ENCODE measurements at places on chromosomes 12 and 14.
A peak's percentile ranks its signal among the peaks of the same experiment; 100 is the strongest.

DNA sequence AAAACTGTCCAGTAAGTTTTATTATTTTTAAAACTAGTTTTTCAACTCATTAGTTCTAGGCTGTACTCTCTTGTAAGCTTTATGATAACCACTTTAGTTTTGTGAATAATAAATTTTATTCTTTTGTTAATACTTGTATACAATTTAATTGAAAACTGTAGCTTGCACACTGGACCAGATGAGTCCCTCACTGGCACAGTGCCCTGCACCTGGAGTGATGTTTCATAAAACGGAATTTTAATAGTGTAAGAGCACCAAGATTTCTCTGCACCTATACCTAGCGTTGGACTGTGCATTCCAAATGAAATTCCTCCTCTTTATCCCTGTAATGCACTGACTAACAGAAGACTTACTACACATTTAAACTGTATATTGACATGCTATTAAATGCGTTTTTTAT, 80.8 kb downstream of the PRIMA1 start:
- DNase-seq = no peak

DNA sequence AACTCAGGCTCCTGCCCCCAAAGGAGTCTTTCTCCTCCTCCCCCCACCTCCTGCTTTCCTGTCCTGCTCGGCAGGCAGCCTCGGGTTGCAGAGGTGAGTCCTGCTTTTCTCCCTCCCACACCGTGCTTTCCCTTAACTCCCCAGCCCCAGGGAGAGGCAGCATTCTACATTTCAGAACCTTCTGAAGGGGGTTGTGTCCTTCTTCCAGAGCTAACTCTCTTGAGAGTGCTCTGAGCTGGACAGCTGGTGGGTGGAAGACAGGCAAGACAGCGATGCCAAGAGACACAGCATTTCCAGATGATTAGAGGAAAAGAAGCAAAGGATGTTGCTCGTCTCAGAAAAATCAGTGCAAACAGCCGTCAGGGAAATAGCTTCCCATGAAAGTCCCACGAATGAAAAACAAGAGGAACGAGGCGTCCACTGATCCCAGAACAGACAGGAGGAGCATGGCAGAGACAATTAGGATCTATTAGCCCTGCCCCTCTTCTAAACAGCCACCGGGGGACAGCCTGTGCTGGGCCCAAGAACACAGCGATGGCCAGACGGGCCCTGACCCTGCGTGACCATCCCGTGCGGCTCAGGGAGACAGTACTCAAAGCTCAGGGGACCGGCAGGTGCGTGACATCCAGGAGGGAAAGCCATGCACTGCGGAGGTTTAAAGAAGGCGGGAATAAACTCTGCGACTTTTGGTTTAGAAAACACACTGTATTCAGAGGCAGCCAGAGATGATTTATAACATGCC, 216.5 kb upstream of the RTL1 start:
- DNase-seq = peak; percentile 50

GRCh38 chr12:53073881-53074280, 5.3 kb downstream of the SPRYD3 start:
- DNase-seq = peak; percentile 62

DNA sequence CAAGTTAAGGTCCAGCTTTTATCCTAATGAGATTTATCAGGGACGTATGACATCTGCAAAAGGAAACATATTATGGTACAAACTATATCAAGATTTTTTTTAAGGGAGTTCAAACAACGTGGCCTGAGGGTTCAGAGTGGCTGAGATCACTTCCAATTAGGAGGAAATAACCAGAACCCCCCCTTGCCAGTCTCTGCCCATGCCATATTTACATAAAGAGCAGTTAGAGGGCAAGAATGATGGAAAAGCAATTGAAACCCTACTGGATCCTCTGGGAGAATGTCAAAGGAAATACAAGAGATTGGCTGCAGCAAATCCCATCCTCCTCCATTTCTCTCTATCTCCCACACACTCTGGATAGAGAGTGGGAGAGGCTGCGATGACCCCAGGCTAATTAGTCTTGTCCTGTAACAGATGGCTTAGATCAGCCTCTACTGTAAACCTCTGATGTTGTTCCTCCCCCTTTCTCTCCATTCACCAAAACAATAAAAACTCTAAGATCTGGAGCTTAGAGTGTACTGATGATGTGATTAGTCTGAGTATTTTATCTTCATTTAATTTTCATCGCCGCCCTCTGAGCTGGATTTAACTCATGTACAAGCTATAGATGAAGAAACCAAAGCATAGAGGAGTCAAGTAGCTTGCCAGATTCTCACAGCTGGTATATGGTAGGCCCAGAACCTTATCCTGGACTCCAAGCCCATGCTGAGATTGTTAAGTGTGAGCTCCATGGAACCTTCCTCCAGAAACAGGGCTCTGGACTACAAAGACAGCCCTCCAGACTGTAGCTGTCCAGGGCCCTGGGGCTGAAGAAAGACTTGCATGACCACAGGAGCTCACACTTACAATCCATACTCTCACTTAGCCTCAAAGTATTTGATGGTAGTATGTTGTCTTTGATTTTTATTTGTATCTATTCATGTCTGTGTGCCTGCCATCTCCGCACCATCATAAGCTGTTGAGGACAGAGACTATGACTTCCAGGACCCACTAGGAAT, 54.1 kb upstream of the GNG2 start:
- DNase-seq = no peak

DNA sequence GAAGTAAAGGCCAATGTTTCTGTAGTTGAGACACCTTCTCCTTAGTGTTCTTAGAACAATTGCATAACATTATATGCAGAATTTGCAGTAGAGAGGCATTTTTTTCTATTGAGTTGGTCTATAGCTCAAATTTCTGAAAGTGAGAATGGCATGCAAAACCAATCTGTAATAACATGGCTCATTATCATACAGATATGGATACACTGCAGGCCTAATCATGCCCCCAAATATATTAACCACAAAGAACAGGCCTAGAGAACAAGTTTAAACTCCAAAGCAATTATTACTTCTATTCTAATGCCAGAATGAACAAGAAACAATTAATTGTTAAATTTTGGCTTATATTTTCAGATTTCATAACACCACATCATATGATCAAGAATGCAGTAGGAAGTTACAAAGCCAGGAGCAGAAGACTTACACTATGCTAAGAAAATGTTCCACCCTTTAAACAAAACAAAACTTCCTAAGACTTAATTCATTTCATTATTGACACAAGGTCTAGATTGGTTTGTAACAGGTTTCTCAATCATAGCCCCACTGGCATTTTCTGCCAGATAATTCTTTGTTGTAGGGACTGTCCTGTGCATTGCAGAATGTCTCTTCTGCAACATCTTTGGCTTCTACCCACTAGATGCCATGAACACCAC, 26.9 kb downstream of the TMTC1 start:
- DNase-seq = no peak

DNA sequence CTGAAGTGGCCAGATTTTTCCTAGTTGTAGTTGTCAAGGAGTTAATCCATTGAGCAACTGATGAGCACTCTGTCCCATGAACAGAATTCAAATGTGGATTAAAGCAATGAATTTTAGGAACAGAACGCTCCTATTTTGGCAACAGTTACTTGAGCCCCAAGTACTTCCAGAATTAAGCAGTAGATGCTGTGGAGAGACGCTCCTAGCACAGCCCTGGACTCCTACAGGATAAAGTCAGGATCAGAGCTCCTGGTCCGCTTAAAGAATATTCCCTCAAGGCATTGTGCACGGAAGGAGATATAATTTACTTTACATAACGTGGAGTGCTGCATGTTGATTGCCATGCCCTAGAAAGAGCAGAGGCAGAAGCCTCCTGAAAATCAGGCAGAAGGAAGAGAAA, 53.4 kb downstream of the FLRT2 start:
- DNase-seq = no peak

GRCh38 chr12:79375050-79375449, 315.7 kb downstream of the PAWR start:
- no peak for DNase-seq

DNA sequence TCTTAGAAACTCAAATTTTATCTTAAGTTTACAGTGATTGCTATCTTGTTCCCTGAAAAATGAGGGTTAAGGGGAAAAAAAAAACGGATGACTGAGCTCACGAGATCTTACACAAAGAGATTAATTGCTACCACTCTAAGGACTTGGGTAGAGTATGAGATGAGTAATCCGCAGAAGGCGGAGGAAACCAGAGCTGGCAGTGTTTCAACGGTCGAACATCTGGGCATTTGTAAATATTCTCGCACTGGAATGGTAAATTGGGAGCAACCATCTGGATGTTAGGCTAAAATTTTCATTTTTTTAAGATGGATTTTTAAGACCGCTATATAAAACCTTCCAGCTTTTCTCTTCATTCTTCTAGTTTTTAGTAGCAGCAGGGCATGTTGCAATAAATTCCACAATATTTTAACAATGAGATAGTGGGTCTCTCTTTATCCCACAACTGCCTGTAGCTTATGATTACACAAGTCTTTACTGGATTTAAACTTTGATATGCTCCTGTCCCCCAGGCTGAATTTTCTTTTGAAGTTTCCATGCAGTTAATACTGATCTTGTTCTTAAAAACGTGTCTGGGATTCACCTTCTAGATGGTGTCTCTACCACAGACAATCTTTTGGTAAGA, 1324.1 kb downstream of the AACS start:
- no peak for DNase-seq

GRCh38 chr12:109968032-109968420, 28.1 kb downstream of the GIT2 start:
- DNase-seq = no peak

GRCh38 chr14:50064993-50065392, 51.4 kb downstream of the VCPKMT start:
- no peak for DNase-seq

DNA sequence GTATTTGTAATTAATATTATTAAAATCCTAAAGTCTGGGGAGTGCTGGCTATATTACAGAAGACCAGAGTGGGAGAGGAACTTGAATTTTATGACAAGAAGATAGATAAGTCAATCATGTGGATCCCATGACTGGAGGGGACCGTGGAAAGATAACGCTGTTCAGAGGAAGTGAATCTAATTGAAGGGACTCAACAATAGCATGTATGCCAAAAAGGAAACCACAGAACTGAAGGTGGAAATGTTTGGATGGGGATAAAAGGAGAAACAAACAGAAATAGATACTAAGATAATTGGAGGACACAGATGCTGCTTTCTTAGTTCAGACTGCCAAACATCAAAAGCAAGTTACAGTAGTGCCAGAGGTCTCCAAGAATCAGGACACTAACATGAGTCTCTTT, 21.1 kb downstream of the OR6J1 start:
- no peak for DNase-seq
